ENCODE measurements at places on chromosomes 1 and 21.

DNA sequence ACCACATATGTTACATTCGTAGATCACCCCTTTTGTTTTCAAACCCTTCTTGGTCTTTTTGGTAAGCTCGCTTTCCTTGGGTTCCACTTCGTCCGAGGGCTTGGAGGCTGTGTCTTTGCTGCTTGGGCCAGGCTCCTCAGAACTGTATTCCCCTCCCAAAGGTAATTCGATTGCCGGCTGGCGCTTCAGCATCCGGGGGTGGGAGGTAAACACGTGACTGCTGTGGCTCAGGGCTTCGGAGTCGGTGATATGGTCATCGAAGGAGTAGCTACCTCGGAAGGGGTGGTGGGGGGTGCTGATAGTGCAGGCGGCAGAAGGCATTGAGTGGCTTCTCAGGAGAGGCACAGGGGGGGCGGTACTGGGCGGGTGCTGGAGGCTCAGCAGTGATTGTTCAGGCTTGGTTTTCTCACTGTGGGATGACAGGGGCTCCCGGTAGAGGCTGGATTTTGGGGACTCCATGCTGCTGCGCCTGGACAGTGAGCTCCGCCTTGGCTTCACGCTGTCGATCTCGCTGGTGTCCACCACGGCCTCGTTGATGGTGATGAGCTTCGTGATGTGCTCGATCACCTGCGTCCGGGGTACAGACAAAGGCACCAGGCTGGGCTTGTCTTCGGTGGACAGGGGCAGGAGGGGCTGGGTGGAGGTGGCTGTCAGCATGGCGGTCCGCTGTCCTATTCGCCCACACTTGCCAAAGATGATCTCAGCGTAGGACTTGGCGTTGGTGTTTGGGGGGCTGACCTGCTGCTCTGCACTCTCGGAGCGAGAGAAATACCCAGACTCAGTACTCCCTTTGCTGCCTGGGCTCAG is 98.6 kb upstream of the EDN2 start:
- H3K27me3 ChIP-seq, result no peaks in the 10 kb centered on the region
- H3K4me1 ChIP-seq, result no peaks in the 10 kb centered on the region
- H3K27ac ChIP-seq, result no peak overlapping the region
- H3K4me3 ChIP-seq, result no peak overlapping the region
- no peak for DNase-seq

DNA sequence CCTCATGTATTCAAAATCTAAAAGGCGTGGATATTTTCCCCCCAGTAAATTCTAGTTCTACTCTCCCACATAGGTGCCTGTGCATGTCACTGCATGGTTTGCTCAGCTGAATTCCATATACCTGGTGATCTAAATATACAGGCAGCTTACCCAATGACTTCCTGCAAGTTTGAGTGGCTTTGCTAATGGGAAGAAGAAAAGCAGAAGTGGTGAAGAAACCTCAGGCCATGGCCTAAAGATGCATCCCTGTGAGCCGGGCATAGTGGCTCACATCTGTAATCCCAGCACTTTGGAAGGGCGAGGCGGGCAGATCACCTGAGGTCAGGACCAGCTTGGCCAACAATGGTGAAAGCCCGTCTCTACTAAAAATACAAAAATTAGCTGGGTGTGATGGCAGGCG is 11.5 kb downstream of the SLC44A3 start:
- H3K4me1 ChIP-seq, result no peaks in the 10 kb centered on the region
- no peaks in the 10 kb centered on the region for H3K36me3 ChIP-seq
- no peaks in the 10 kb centered on the region for H3K27me3 ChIP-seq
- no peak for DNase-seq

DNA sequence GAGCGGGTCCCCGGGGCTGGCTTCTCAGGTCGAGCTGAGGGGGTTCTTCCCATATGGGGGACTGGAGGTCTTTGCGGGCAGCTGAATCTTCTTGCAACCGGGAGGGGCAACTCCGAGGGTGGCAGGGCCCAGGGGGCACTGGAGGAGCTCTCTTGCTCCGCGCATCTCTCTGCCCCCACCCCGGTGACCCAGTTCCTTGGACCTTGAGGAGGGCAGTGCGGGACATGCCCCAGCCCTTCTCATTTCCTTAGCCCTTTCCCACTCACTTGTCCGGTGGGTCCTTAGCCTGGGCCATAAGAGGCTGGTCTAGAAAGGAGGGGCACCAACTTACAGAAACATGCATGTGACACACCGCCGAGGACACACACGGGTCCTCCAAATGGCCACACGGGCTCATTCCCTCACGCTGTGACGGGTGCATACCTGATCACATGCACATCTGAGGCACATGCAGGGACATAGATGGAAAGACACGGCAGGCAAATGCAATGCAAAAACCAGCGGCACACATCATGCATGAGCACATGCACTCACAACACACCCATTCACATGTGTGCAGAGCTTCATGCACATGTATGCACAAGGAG is 630 bp downstream of the HPCA start:
- peaks cover 6% of the 10 kb centered on the region for H3K27me3 ChIP-seq
- DNase-seq, result no peak
- peaks cover 7% of the 10 kb centered on the region for H3K4me1 ChIP-seq
- H3K36me3 ChIP-seq, result no peaks in the 10 kb centered on the region

- no peaks in the 10 kb centered on the region for H3K36me3 ChIP-seq
- H3K4me1 ChIP-seq, result peaks cover 5% of the 10 kb centered on the region
- DNase-seq, result no peak
- no peak overlapping the region for H3K27ac ChIP-seq
Observed at GRCh38 chr21:38798481-38798882, 7.2 kb upstream of the ETS2 start.

DNA sequence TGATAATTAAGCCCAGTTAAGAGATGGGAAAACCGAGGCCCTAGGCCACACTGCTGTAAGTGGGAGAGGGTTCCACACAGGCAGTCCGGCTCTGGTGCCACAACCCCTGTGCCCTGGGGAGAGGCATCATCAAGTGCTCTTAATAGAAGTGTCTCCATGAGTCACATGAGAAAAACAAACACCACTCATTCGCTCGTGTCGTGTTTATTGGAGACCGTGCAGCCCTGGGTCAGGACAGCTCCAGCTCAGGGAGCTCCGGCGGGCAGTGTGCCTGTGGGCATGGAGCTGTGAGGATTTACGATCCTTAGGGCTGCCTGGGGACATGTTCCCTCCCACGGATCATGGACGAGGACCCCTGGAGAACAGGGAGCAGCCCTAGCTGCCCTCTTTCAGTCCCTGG is 658.5 kb downstream of the AJAP1 start:
- H3K36me3 ChIP-seq, result no peaks in the 10 kb centered on the region
- H3K4me3 ChIP-seq, result no peak overlapping the region
- no peaks in the 10 kb centered on the region for H3K27me3 ChIP-seq
- H3K4me1 ChIP-seq, result no peaks in the 10 kb centered on the region
- DNase-seq, result no peak

- H3K4me1 ChIP-seq, result peaks cover 19% of the 10 kb centered on the region
- no peak overlapping the region for H3K27ac ChIP-seq
- H3K4me3 ChIP-seq, result no peak overlapping the region
- no peaks in the 10 kb centered on the region for H3K36me3 ChIP-seq
- DNase-seq, result no peak
Observed at GRCh38 chr1:55578646-55579045, 363.5 kb upstream of the USP24 start.

- no peak overlapping the region for H3K27ac ChIP-seq
- no peak overlapping the region for H3K4me3 ChIP-seq
- no peak for DNase-seq
- no peaks in the 10 kb centered on the region for H3K27me3 ChIP-seq
Observed at GRCh38 chr1:215957663-215958062, 390.6 kb downstream of the KCTD3 start.

GRCh38 chr1:83827741-83828140 is 171.2 kb downstream of the TTLL7 start:
- H3K36me3 ChIP-seq, result no peaks in the 10 kb centered on the region
- no peak for DNase-seq
- H3K27me3 ChIP-seq, result no peaks in the 10 kb centered on the region
- no peaks in the 10 kb centered on the region for H3K4me1 ChIP-seq

- H3K4me1 ChIP-seq, result peaks cover 10% of the 10 kb centered on the region
- H3K4me3 ChIP-seq, result no peak overlapping the region
- no peaks in the 10 kb centered on the region for H3K36me3 ChIP-seq
- H3K27ac ChIP-seq, result no peak overlapping the region
- no peak for DNase-seq
Observed at GRCh38 chr1:25890239-25891034, 14.9 kb upstream of the PAQR7 start.

DNA sequence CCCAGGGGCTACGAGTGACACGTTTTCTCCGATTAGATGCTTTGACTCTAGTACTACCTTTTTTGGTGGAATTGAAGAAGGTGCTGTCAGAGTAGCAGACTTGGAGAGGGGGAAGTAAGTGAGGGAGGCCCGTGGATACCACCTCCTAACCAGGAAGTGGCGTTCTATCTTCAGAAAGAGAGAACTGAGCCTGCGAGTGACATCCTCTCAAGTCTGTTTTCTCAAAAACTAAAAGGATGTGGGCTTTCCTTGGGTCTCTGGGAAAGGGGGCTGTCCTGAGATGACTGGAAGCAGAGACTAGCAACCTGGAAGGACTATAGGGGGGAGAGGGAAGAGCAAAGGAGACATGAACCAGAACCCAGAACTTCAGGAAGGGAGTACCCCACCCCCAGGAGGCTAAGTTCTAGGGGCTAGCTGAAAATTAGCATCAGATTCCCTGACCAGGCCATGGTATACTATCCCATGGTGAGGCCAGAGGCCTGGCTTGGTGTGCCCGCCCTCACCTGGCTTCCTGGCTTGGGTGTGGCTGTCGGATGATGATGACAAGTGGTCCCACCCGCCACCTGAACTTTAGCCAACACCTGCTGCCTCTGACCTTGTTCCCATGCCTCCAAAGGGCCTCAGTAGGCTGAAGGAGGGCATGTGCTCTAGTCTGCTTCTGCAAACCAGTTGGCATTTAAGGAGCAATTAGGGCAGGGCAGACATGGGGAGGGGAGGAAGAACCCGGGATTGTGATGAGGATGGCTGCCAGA is 49.1 kb downstream of the ATP2B4 start:
- no peak overlapping the region for H3K4me3 ChIP-seq
- no peak for DNase-seq
- H3K27ac ChIP-seq, result peak overlapping the region; percentile 87

GRCh38 chr1:76300556-76300955 is 226.0 kb downstream of the ST6GALNAC3 start:
- no peak overlapping the region for H3K27ac ChIP-seq
- no peaks in the 10 kb centered on the region for H3K27me3 ChIP-seq
- DNase-seq, result no peak

GRCh38 chr1:153538315-153538821 is 2.4 kb downstream of the S100A5 start:
- H3K4me3 ChIP-seq, result no peak overlapping the region
- peaks cover 48% of the 10 kb centered on the region for H3K4me1 ChIP-seq
- no peaks in the 10 kb centered on the region for H3K27me3 ChIP-seq
- DNase-seq, result no peak
- H3K27ac ChIP-seq, result no peak overlapping the region
- no peaks in the 10 kb centered on the region for H3K36me3 ChIP-seq

- peak overlapping the region; percentile 32 for H3K27ac ChIP-seq
- H3K36me3 ChIP-seq, result peaks cover 27% of the 10 kb centered on the region
- no peak for DNase-seq
- no peak overlapping the region for H3K4me3 ChIP-seq
Observed at GRCh38 chr1:204446413-204447111, 34.9 kb upstream of the PPP1R15B start.

Measured in thoracic aorta (tissue), 2 donors.